ENCODE measurements at places on chromosomes 2 and 18.

DNA sequence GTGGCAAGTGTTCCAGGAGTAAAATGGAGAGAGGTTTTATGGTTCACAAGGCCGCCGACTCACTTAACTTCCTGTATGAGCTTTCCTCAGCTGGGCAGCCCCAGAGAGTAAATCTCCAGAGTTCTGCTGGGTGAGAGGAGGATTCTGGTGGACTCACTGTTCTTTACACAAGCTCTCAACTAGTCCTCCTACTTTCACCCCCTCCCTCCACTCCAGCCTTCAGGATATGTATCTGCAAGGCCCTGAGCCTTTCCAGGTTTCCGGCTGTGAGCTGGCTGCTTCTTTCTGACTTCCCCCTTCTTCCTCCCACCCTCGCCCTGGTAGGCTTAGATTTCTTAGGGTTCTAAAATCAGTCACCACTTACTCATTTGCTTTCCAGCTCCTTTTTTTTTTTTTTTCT is 34.0 kb downstream of the EML6 start:
- DNase-seq = no peak

- no peak for DNase-seq
These were observed 1.6 kb upstream of the PSTPIP2 start for GRCh38 chr18:46073474-46074331.

GRCh38 chr18:57780318-57780705 is 22.8 kb downstream of the ATP8B1 start:
- no peak for DNase-seq

GRCh38 chr2:3970791-3971651 is 267.6 kb downstream of the DCDC2C start:
- DNase-seq = no peak

GRCh38 chr18:42340423-42341009 is 385.5 kb downstream of the PIK3C3 start:
- DNase-seq = no peak

GRCh38 chr2:19653509-19653908 is 248.3 kb downstream of the TTC32 start:
- no peak for DNase-seq
